ENCODE measurements at places on chromosomes 2 and 18.

DNA sequence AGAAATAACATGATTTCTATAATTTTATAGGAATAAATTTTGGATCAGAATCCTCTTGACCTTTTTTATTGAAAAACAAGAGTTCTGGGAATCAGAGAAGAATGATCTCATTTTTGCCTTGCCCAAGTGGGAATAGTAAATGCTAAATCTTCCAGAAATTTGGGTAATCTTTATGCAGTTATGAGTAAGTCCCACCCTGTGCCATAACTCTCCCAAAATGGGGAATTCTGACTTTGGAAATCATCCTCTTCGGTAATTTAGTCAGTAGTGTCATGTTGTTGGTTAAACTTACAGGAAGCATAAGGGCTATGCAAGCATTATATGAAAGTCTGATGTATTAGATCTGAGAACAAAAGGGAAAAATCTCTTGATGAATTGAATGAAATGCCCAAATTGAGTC is 20.6 kb upstream of the ARHGAP28 start:
- no peak for DNase-seq

- no peak for DNase-seq
Observed at GRCh38 chr2:69791045-69791444, 38.4 kb upstream of the GMCL1 start.

- no peak for DNase-seq
Observed at GRCh38 chr2:62189196-62189595, 6.7 kb upstream of the B3GNT2 start.

GRCh38 chr2:44205169-44205568 is 36.5 kb downstream of the PPM1B start:
- DNase-seq, result no peak

- no peak for DNase-seq
Observed at GRCh38 chr2:120398996-120399888, 53.3 kb downstream of the INHBB start.

DNA sequence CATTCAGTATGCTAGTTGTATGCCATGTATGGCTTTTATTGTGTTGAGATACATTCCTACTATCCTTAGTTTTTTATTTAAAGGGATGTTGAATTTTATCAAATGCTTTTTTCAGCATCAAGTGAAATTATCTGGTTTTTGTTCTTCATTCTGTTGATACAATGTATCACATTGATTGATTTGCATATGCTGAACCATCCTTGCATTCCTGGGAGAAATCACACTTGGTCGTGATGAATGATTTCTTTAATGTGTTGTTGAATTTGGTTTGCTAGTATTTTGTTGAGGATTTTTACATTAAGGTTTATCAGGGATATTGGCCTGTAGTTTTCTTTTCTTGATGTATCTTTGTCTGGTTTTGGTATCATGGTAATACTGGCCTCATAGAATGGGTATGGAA is 49.7 kb downstream of the CD28 start:
- no peak for DNase-seq

DNA sequence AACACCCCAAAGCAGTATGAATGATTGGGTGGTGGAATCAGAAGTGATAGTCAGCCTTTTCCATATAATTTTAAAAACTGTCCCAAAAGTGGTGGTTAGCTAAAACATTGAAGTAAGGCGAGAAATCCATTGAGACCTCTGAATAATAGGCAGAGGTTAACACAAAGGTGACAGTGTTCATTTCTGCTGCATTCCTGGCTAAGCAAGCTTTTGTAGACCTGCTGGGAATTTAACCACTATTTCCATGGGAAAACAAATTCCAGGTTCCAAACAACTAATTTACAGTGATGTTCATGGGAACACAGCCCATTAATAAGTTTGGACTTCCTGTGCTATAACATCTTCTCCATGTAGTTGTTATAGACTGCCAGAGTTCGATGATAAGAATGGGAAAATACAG is 6.3 kb upstream of the INO80D start:
- DNase-seq, result no peak

GRCh38 chr18:11502368-11502767 is 107.0 kb upstream of the SLC35G4 start:
- DNase-seq, result no peak

DNA sequence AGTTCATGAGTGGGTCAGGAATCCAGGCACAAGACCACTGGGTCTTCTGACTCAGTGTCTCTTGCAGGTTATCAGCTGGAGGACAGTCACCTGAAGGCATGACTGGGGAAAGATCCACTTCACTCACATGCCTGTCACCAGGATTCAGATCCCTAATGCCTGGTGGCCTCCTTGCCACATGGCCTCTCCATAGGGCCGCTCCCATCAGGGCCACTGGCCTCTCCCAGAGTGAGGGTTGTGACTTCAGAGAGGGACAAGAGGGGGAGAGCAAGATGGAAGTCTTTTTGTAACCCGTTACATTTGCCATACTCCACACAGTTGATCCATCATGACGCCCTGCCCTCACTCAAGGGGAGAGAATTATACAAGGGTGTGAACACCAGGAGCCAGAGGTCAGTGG is 13.0 kb upstream of the OTOS start:
- no peak for DNase-seq

DNA sequence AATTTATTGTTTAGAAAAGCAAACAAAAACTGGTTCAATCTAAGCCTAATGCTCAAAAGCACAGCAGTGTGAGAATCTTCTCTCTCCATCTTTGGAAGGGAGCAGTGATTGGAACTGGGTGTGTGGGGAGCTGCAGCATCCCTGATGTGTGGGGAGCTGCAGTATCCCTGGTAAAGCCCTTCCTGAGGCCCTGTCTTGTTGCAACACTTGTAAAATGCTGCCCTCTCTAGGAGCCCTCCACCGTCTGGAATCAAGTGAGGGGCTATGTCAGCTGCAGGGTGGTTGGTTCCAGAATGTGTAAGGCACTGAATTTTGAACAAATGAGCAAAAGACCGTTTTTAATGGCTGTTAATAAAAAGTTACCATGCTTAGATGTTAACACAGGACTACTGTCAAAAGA is 147.7 kb upstream of the RAB12 start:
- DNase-seq, result no peak

GRCh38 chr2:73827018-73827417 is 1.7 kb upstream of the STAMBP start:
- no peak for DNase-seq

DNA sequence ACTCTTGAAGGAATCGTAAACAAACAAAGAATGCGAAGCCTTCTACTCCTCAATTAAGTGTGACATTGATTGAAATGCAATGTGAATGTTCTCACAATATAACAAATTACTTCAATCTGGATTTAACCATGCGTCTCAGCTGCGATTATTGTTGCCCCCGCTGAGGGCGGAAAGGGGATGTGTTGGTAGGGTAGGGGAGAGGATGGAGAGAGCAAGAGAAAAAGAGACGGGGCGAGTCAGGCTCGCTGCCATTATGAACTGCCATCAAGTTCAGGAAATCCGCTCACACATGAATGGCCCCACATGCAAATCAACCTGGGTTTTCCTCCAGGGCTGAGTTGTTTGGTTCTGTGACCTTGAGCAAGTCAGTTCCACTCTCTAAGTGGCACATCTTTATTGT is 129.8 kb downstream of the PXDN start:
- no peak for DNase-seq

DNA sequence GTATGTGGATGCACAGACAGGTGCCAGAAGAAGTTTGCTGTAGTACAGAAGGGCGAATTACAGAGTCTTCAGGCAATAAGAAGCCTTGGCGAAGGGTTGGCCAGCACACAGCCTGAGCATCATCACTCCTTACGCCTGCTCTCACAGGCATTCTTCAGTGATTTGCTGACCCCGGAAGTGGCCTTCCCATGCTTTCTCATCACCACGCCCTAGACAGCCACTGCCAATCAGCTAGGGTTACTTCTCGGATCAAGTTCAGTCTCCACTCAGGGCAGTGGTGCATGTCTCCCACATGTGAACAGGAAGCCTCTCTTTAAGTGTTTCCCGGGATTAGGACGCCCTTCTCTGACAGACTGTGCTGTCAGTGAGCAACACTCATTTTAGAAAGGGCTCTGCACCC is 81.8 kb downstream of the C1QL2 start:
- DNase-seq, result no peak

DNA sequence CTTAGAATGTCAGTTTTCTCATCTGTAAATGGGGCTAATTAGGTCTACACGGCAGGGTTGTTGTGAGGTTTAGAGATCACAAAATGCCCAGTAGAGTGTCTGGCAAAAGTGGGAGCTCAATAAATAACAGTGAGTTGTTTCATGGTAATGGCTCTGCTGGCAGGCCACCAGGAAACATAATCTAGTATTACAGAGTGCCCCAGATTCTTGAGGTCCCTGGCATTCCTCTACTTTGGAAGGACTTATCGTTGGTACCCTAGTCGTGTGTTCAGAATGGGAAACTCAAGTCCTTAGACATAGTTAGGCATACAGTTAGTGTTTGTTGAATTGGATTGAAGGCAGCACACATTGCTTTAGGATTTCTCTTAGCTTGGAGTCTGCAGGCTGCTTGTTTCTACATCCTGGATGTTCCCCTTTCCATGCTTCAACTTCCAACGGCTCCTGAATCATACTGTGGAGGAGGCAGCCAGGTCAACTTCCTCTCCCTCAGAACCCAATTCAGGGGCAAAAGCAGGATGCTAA is 161.5 kb upstream of the FOSL2 start:
- DNase-seq, result no peak

Data from CD4-positive, alpha-beta T cell treated with Interleukin-10 for 1 hour (primary cell).